ENCODE measurements at places on chromosomes 16 and 17. TPM values are rescaled to one million over a fixed set of nuclear protein-coding genes. Genes with fewer than 3 reads are reported as not detected.

The CCR7 gene
- 0.62 TPM for total RNA-seq

The CDK3 gene
- total RNA-seq, result 3.5 TPM

The BRICD5 gene
- total RNA-seq, result 3.4 TPM

The TMEM114 gene
- not detected for total RNA-seq

The TMEM88 gene
- total RNA-seq, result 28.6 TPM

The TLE7 gene
- total RNA-seq, result not detected

The SOX8 gene
- 2.2 TPM for total RNA-seq

The FBXL16 gene
- 0.16 TPM for total RNA-seq

The TOB1 gene
- total RNA-seq, result 55.2 TPM

The NAGLU gene
- total RNA-seq, result 41.9 TPM

The SPATA22 gene
- total RNA-seq, result 1.4 TPM

The SHCBP1 gene
- total RNA-seq, result 1.6 TPM

The DNASE1 gene
- total RNA-seq, result 21.8 TPM

The PIK3R5 gene
- total RNA-seq, result 18.5 TPM

The ASGR1 gene
- total RNA-seq, result 3.9 TPM

The CD68 gene
- total RNA-seq, result 111 TPM

The GUCY2D gene
- not detected for total RNA-seq

The TPSAB1 gene
- 12.2 TPM for total RNA-seq

The EVPL gene
- 0.21 TPM for total RNA-seq

The SHISA9 gene
- total RNA-seq, result 0.39 TPM

The E4F1 gene
- 17.3 TPM for total RNA-seq

The TBC1D3G gene
- not detected for total RNA-seq

The SSTR5 gene
- total RNA-seq, result 0.26 TPM

The MPP2 gene
- 11.5 TPM for total RNA-seq

The PYY gene
- not detected for total RNA-seq

The CCDC40 gene
- total RNA-seq, result 3.3 TPM

The SLC35G6 gene
- not detected for total RNA-seq

The AOC3 gene
- 344 TPM for total RNA-seq

The PRAC2 gene
- not detected for total RNA-seq

The GLOD4 gene
- total RNA-seq, result 34.1 TPM

The HBM gene
- total RNA-seq, result 3.1 TPM

The CES1 gene
- 37.3 TPM for total RNA-seq

The KIF18B gene
- total RNA-seq, result 1.7 TPM

The GCGR gene
- total RNA-seq, result 0.39 TPM

The SMPD3 gene
- total RNA-seq, result 0.29 TPM

The C16orf46 gene
- 0.24 TPM for total RNA-seq

The RHBDF1 gene
- 79.2 TPM for total RNA-seq

The HSPB9 gene
- total RNA-seq, result not detected

The ERCC4 gene
- 14.0 TPM for total RNA-seq

The SLC5A11 gene
- not detected for total RNA-seq

The CIBAR2 gene
- 0.57 TPM for total RNA-seq

The E2F4 gene
- 54.2 TPM for total RNA-seq

The LRRC45 gene
- 4.3 TPM for total RNA-seq

The FLYWCH1 gene
- total RNA-seq, result 40.6 TPM

The SHBG gene
- total RNA-seq, result 0.33 TPM

The KRT16 gene
- total RNA-seq, result 0.65 TPM

The CACNG1 gene
- not detected for total RNA-seq

The OR3A2 gene
- not detected for total RNA-seq

The SNAI3 gene
- total RNA-seq, result 0.71 TPM

The CRISPLD2 gene
- total RNA-seq, result 108 TPM

The OR4D1 gene
- not detected for total RNA-seq
